NCI-H2107 (cell line): ENCODE measurements at places on chromosomes 12 and 14.

DNA sequence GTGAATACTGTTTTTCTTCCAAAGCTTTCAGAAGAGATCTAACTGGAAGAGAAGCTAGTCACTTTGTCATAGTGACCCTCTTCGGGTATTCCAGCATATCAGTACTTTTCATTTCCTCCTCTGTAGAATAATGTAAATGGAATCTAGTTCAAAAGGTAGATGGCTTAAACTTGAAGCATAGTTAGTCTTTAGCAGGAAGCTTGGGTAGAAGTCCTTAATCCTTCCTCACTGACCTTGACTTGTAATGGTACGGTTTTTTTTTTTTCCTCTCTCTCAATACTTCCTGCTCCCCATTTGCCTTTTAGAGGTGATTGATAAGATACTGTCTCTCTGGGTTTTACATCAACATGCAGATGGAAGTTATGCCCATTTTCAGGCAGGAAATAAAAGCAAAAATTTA, 1.7 kb downstream of the FBXO34 start:
- DNase-seq = no peak

DNA sequence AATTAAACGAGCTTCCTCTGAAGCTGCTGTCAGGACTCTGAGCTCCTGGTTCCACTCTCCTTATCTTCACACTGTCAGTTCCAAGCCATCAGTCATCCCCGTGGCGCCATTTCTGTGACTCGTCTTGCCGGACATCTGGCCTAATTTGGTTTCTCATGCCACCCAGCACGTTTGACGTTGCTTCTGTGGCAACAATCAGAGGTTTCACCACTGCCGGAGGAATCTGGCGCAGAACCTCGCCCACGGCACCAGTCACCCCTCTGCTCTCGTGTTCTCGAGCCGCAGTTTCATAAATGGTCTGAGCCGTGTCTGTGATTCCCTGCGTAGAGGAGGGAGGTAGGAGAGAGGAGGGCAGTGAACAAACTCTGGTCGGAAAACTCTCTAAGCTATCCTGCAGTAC, 29.7 kb downstream of the BDKRB1 start:
- DNase-seq = no peak

- DNase-seq = no peak
Observed at GRCh38 chr12:26088998-26089397, 35.8 kb downstream of the BHLHE41 start.

- no peak for DNase-seq
Observed at GRCh38 chr14:23052671-23053070, 4.6 kb downstream of the CDH24 start.

DNA sequence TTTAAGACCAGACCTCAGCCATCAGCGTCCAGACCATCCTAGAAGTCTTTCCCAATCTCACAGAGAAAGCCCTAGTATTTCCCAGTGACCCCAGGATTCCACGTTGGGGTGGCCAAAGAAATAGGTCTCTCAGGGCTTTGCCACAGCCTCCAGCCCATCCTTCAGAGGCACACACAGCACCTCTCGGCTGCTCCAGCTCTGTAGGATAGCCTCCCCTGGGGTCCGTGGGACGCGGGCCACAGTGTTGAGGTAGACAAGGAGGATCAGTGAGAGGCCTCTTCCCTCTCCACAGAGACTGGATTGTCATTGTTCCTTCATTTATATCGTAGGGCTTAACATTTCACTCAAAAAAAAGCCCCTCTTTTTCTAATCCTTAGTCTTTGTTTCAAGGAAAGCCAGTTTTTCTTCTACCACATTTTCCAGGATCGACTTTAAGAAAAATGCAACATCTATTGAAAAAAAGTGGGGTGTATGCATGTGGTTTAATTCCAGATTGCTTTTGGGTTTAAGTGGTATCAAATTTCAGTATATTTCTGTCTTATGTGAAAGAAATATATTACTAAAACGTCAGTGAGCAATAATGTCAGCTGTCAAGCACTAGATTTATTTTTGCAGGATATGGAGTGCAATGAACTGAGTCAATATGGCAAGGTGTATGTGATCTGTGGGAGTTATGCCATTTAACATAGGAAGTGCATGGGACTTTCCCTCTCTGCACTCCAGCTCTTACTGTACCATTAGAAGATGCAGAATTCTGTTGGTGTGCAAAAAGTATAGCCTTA, 187.5 kb downstream of the MSRB3 start:
- no peak for DNase-seq

DNA sequence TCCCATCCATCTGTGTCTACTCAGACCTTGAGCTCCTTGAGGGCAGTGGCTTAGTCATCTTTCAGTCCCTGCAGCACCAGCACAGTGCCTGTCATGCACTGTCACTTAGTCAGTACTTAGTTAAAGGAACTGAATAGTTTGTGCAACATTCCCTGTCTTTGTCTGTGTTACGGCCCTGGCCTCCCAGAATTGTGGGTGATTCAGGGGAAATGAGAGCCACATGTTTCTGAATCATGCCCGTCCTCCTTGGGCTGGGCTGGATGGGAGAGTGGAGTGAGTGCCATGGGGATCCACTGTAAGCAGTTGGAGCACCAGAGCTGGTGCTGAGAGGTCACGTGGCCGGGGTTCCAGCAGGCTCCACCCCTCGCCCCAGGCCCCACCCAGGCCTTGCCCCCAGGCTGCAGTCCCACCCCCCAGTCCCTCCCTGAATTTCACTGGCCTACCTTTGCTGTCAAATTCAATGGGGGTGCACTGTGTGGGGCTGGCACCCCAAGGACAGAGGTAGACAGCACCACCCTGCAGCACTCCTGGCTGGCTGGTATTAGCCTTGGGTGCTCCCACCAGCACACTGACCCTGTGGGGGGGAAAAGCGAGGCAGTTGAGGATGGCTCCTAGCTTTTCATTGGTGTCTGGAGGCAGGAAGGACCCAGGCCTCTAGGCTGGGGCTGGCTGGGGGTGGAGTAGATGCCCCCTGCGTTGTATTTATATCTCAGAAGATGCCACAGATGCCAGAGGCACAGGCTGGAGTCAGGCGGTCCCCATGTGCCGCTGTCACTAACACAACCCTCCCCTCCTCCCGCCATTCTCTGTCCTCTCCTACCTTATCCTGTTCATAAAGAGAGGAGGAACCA, 7.5 kb downstream of the ITGA5 start:
- no peak for DNase-seq

DNA sequence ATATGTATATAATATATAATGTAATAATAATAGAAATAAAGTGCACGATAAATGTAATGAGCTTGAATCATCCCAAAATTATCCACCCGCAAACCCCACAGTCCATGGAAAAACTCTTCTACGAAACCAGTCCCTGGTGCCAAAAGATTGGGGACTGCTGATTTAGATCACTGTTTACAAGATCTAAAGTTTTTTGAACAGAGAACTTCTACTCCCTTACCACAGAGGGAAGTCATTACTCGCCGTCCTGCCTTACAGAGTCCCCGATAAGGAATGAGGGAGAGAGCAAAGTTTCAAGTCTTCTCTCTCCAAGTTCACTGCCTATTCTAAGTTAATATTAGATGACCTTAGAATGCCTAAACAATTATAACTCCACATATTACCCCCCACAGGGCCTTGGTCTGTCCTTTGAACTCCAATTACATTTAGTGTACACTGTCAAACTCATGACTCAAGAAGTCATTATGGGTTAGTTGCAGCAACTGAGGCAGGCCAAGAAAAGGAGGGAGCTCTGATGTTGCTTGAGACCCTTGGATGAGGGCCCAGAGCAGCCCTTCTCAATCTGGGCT, 21.8 kb upstream of the DHRS4 start:
- no peak for DNase-seq

DNA sequence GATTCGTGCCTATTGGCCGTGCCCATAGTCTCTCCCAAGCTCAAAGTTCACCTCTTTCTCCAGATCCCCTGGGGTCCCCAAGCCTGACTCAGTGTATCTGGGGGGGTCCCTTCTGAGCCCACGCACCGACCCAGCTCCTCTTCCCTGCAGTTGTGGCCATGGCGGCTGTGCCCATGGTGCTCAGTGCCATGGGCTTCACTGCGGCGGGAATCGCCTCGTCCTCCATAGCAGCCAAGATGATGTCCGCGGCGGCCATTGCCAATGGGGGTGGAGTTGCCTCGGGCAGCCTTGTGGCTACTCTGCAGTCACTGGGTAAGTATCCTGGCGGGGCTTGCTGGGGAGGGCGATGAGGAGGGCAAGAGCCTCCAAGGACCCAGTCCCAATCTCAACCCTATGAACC, 5.1 kb downstream of the IFI27 start:
- no peak for DNase-seq

DNA sequence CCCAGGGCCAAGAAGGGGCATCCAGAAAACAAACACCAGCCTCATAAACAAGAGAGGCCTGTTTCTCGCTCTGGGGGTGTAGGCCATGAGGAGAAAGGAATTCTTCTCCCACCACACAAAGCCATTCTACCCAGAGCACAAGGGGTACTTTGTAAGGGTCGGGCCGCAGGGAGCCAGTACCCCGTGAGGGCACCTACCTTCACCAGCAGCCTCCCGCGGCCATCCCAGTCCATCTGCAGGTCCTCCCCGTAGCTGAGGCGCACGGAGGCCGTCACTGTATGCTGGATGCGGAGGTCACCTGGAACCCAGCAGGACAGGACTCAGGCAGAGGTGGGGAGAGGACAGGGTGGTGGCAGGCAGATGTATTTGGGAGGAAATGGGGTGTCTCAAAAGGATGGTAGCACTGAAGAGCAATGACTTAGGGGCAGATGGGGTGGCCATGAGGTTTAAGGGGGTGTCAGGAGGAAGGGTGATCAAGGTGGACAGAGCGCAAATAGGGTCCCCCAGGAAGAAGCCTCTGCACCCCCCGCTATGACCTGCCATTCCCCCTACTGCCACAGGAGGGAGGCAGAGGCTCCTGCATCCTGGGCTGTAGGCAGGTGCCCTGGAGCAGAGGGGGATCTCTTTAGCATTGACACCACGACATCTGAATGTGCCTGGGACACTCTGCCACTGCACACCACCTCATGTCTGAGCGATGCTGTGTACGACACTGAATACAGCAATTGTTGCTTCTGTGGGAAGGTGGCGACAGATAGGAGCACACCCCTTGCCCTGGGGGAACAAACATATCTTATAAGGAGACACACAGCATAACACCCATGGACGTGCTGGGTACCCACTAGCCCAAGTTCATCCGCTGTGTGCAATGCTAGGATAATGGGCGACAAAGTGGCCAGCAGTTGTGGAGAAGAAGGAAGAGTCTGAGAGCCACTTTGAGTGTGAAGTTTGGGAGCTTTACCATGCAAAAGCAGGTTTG, 61.4 kb downstream of the VWF start:
- DNase-seq = peak; percentile 33

- peak; percentile 57 for DNase-seq
Observed at GRCh38 chr14:104792101-104792884, 3.3 kb downstream of the AKT1 start.

GRCh38 chr14:34628681-34629135, 1.2 kb downstream of the SNX6 start:
- no peak for DNase-seq

DNA sequence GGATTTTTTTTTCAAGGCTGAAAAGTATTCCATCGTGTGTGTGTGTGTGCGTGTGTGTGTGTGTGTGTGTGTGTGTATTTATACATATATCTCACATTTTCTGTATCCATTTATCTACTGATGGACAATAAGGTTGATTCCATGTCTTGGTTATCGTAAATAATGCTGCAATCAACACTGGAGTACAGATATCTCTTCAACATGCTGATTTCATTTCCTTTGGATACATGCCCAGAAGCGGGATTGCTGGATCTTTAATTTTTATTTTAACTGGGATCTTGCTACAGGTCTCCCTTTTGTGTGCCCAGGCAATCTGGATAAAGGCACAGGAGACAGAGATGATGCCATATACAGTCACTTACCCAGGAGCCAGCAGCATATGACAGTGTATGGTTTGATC, 338.1 kb downstream of the SOX5 start:
- DNase-seq = no peak

DNA sequence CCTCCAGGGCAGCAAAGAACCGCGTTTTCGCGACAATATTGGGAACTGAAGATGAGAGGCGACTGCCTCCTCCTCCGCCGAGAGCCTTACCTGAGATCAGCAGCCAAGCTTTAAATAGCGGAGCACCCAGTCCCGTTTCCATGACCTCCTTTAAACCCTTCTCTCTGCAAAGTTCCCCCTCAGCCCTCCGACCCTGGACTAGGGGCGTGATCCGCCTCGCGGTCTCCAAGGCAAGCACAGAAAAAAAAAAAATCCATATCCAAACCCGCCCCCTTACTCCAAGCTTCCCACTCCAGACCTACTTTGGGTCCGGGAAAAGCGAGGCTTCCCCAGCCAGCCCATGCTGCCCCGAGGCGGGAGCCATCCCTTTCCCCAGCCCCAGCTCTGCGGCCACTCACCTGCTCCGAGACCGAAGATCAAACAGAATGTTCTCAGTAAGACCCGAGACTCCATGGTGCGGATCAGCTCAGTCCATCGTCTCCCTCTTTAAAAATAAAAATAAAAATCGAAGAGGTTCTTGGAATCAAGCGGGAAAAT, 630 bp downstream of the NELL2 start:
- DNase-seq = no peak

GRCh38 chr12:57522887-57523705, 472 bp downstream of the MBD6 start:
- no peak for DNase-seq

DNA sequence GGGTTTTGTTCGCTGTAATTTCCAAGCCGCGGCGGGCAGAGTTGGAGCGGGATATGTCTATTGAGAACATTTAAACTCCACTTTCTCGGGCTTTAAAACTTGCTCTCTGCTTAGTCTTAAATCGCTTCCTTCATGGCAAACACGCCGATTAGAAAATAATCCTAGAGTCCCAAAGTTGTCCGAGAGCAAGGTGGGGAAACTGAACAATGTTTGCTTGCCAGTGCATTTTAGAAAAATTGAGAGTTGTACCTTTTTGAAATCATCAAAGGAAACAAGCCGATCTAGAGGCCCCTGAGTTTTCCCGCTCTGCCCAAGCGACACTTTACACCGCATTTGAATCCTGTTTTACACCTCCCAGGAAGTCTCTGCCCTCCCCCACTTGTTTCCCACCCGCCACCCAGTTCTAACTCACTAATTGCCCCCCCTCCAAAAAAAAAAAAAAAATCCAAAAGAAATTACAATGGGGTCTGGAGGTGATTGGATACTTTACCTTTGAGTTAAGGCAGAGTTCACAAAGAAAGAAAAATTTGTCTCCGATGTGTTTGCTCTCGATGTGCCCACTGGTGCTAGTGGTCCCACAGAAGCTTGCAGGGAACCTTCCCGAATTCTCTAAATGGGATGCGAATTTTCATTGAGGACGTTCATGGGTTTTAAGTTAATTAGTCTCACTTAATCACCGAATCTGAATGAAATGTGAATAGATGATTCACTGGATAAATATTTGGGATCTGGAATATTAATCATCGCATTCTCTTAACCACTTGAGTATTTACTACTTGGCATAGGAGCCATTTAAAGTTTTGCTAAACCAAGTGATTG, 2.3 kb downstream of the HMGA2 start:
- no peak for DNase-seq

- DNase-seq = no peak
Observed at GRCh38 chr14:68471029-68471963, 321.6 kb downstream of the ZFP36L1 start.

GRCh38 chr14:99231850-99232713, 39.9 kb downstream of the BCL11B start:
- no peak for DNase-seq
